ENCODE measurements at places on chromosomes 6 and 20. TPM values are rescaled to one million over a fixed set of nuclear protein-coding genes. Genes with fewer than 3 reads are reported as not detected.

Gene PNRC1
- total RNA-seq = 135 TPM

Gene F13A1
- total RNA-seq = not detected

Gene SAMHD1
- total RNA-seq = 58.1 TPM

Gene FAM209B
- total RNA-seq = 0.56 TPM

Gene FAXC
- 2.2 TPM for total RNA-seq

Gene ID4
- total RNA-seq = 5.6 TPM

Gene TMEM244
- not detected for total RNA-seq

Gene TRIM40
- total RNA-seq = not detected

Gene EPPIN
- total RNA-seq = not detected

Gene PPP1R18
- 285 TPM for total RNA-seq

Gene SAMD3
- total RNA-seq = 1.0 TPM

Gene CASS4
- total RNA-seq = not detected

Gene MYL9
- total RNA-seq = 128 TPM

Gene SERPINB6
- 186 TPM for total RNA-seq

Gene RBL1
- 5.7 TPM for total RNA-seq
